KG1 (cell line): ENCODE measurements at places on chromosomes 13 and 19.

GRCh38 chr19:54168174-54168917 lies 4.6 kb downstream of the TMC4 start:
- DNase-seq: peak; percentile 89

DNA sequence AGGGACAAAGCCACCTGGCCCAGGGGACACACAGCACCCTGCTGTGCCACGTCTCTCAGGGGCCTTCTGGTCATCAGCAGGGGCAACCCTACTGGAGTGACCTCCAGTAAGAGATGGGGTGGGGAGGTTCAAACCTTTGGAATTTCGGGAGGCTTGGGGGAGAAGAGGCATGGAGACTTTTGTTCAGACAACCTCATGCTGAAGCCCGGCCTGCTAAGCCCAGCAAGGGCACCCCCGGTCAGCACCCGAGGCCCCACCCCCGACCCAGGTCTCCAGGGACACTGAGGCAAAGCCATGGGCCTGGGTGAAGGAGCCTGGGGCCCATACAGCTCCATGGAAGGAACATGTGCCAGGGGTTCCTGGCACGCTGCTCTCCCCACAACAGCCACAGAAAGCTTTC lies 23.3 kb downstream of the ZNF787 start:
- DNase-seq: no peak

DNA sequence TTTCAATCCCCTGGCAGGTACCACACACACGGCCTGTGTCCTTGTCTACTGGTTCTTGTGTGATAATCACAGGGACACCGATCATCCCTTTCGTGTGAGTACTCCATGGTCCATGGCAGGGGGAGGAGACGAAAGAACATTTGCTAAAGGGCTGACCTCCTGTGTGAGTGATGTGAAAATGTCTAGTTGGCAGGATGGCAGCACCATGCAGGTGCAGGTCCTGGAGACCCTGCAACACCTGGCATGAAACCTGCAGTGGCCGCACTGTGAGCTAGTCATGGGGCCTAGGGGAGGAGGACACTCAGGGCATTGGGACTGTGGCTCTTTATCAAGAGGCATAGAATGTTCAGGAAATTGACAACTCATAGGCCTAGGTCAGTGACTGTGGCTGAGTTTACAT lies 22.9 kb upstream of the LGALS14 start:
- DNase-seq: no peak

- no peak for DNase-seq
These were observed 29.9 kb downstream of the PPP1R37 start for GRCh38 chr19:45122832-45123231.

- no peak for DNase-seq
These were observed 88.3 kb downstream of the DHRS12 start for GRCh38 chr13:51715613-51716012.

GRCh38 chr19:45444318-45445041 lies 20.8 kb upstream of the ERCC1 start:
- no peak for DNase-seq
